ENCODE measurements at places on chromosomes 1 and 21. TPM values are rescaled to one million over a fixed set of nuclear protein-coding genes. Genes with fewer than 3 reads are reported as not detected.

BSND gene
- total RNA-seq = not detected

CA14 gene
- total RNA-seq = not detected

SARS1 gene
- total RNA-seq = 321 TPM

PLA2G5 gene
- total RNA-seq = 0.36 TPM

ANGPTL1 gene
- total RNA-seq = 6.6 TPM

GRCh38 chr1:29875557-29876028 lies 639.3 kb downstream of the PTPRU start:
- peak; percentile 6 for DNase-seq

DNA sequence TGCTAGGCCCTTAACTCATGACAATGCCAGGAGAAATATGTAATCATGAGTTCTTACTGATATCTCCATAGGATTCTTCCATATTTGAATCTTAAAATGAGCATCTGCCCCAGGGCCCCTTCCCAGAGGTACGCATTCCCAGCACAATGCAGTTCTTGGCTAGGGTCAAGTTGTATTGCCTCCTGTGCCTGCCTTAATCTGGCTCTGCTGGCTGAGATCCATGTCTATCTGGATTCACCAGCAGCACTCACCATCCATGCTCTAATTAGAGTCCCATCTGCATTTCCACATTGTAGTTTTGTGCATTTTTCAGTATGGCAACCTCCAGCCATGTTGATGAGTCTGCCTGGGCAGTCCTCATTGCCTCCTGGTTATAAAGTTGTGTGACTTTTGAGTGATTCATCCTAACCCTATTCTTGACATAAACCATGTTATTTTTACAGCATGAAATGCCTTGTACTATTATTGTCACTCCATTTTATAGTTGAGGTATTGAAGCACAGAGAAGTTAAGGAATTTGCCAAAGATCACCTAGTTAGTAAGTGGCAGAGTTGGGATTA lies 55.9 kb downstream of the CAMSAP2 start:
- no peak for DNase-seq

- DNase-seq = peak; percentile 78
Observed at GRCh38 chr1:183734543-183735036, 70.3 kb upstream of the RGL1 start.

DNA sequence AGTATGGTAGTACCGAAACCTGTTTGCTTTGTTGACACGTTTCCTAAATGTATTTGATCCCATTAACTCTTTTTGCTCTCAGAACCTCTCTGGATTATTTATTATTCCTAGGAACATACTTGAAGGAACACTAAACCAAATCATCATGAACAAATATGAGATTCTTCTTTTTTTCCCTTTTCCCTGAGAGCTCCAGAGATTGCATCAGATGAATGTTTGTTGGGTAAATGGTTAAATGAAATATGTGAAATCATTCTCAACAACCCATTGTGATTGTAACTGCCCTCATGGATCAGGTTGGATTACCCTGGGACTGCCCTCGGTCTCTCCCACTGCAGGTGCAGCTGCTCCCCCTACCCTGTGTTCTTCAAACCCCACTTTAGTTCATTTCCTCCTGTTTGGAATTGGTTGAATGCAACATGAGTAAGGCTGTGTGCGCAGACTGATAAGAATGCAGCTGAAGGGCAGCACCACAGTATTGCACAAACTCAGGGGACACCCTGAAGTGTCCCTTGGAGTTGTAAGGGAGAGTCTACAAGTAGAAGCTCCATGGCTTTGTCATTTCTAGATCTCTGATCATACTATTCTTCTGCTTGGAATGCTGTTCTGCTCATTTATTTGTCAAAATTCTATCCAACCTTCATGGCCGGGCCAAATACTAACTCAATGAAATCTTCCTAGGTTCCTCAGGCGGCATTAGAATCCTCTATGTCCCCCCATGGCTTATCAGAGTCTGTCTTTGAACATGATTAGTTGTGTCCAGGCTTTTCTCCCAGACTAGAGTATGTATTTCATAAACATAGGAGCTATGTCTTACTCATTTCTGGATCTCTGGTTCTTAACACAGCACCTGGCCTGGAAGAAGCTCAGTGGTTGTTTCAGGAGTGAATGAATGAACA lies 47.1 kb upstream of the NEK2 start:
- no peak for DNase-seq

DNA sequence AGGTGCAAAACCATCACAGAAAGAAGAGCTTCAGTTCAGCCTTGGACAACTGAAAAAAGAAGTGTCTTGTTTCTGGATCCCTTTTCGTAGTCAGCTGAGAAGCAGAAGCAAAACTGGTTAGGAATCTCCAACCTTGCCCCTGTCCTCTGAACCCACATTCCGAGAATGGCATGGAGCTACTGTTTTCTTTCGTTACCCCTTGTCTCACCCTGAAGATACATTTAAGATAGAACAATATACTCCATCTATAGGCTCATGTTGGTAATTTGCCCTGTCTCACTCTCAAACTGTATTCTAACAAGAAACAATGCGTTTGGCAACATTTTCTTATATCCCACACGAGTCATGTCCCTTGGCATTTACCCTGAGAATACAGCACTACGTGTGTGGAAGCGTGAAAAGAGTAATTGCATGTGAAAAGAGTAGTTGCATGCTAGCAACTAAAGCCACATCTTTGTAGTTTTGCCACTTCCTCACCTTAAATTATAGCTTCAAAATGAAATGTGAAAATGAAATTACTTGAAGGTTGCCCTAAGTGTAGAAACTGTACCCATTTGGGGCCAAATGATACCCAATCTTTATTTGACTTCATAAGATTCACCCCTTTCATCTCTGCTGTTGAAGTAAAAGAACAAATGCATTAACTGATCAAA lies 5.3 kb downstream of the SLAMF7 start:
- DNase-seq = no peak

- DNase-seq = peak; percentile 19
Observed at GRCh38 chr1:117613249-117613968, 7.6 kb downstream of the TENT5C start.

- no peak for DNase-seq
Observed at GRCh38 chr21:36613554-36613953, 85.4 kb upstream of the SIM2 start.

- no peak for DNase-seq
Observed at GRCh38 chr21:14857529-14857928, 207.3 kb downstream of the NRIP1 start.

DNA sequence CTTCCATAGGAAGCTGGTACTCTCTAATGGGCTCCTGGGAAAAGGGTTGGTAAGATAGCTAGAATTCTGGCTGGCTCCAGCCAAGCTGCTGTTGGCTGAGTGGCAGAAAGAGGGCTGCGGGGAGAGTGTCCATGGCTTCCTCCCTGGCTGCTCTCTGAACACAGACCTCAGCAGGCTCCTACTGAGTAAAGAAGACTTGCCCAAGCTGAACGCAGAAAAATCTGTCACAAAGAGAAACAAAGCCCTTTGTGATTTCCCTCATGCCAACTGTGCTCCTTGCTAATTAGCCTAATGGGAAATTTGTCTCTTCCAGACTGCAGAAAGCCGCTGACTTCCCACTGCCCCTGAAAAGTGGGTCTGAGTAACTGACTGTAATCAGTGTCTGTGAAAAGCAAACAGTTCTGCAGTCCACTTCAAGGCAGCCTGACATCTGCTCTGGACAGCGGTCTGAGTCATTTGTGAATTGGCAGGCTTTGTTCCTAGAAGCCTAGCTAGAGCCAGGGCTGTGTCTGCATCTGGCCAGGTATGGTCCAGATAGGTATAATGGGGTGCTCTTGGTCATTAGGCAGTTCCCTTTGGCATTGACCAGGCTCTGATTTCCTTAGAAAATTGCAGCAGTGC lies 282.8 kb downstream of the ZNF648 start:
- no peak for DNase-seq

- DNase-seq = no peak
Observed at GRCh38 chr1:216389774-216390173, 33.5 kb downstream of the USH2A start.

- DNase-seq = peak; percentile 57
Observed at GRCh38 chr1:8348777-8349472, 31.0 kb downstream of the SLC45A1 start.

GRCh38 chr1:169570172-169570574 lies 16.1 kb downstream of the F5 start:
- DNase-seq = no peak

- no peak for DNase-seq
Observed at GRCh38 chr1:31677401-31677800, 26.4 kb downstream of the COL16A1 start.

- DNase-seq = no peak
Observed at GRCh38 chr1:192601567-192601966, 26.0 kb downstream of the RGS1 start.

DNA sequence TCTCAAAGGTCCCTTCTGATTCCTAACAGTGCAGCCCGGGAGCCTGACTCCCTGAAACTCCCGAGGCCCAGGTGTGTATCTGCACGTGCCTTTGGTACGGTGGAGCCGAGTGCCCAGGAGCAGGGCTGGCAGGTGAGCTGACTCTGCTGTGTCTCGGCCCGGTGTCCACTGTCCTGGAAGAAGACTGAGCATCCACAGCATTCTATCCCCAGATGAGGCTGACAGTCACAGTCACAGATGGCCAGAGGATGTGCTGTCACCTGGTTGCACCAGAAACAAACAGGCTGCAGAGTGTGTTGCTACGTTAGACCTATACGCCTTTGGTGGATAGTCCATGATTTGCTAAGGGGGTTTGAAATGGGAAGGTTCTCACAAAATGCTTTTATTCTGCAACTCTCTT lies 9.8 kb downstream of the ETV3L start:
- no peak for DNase-seq

DNA sequence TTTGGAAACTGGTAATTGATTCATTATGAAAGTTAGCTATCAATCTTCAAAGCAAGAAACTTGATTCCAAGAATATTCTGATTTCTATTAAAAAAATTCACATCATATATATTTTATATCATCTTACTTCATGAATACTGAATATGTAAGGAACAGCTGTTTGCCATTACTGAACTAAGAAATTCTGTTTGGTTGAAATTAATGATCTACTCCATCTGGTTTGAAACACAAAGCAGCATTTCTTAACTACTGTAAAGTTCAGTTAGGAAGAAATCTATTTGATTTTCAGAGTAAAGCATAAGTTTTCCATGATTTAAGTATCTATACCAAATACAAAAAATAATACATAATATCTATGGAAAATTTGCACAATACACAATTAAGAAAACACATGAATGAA lies 66.0 kb upstream of the SCYL3 start:
- no peak for DNase-seq

DNA sequence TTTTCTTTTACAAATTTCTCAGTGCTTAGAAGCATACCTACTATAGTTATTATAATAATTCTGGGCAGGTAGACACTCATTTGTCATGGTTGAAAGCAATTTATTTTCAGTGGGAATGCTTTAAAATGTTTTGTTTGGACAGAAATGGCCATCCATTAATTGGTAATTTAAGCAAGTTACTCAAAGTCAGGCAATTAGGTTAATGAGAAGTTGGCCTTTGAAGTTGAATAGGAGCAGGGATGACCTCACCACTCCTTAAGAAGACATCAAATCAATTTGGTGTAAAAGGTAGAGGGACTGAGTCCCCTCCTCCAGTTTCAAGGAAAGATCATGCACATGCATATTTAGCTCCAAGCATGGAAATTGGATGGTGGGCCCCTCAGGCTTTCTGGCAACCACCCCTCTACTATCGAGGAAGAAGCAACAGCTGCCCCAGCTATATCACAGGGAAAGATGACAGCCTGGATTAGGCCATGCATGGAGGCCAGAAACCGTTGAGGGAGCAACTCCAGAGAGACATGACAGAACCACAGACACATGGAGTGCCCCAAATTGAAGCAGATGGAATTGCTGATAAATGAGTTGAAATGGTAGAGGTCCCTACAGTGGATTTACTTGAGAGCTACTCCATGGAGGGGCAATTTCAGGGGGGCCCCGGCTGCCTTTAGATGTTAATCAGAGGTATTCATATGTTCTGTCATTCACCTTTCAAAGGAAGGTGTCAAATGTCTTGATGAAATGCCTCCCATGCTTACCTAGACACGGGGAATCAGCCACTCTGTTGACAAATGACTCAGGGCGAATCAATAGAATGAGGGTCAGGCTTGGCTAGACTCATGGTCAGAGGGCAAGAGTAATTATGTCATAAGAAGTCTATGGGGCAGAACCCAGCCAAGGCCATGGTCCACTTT lies 26.7 kb downstream of the HLX start:
- DNase-seq = no peak

GRCh38 chr1:109381573-109381972 lies 16.1 kb downstream of the SORT1 start:
- DNase-seq = no peak

DNA sequence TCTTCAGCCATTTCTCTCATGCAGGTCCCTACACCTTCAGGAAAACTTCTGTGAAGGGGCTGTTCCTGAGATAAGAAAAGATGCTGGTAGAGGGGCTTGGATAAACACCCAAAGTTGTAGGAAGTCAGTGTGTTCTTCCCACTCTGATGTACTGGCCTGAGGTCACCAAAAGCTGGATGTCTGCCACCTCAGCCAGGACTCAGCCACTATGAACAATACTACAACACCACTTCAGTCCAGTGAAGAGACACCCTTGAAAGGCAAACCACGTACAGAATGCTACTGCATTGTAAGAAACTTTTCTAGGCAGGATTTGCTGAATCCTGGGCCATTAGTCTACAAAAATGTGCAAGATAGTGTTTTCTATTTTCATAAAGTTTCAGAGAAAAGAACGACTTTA lies 2.4 kb downstream of the PTPN14 start:
- no peak for DNase-seq

- DNase-seq = no peak
Observed at GRCh38 chr1:201595381-201595780, 56.5 kb downstream of the NAV1 start.

- DNase-seq = no peak
Observed at GRCh38 chr1:155008015-155008941, 5.7 kb downstream of the ZBTB7B start.

- no peak for DNase-seq
Observed at GRCh38 chr1:169371404-169371803, 3.4 kb downstream of the BLZF1 start.

DNA sequence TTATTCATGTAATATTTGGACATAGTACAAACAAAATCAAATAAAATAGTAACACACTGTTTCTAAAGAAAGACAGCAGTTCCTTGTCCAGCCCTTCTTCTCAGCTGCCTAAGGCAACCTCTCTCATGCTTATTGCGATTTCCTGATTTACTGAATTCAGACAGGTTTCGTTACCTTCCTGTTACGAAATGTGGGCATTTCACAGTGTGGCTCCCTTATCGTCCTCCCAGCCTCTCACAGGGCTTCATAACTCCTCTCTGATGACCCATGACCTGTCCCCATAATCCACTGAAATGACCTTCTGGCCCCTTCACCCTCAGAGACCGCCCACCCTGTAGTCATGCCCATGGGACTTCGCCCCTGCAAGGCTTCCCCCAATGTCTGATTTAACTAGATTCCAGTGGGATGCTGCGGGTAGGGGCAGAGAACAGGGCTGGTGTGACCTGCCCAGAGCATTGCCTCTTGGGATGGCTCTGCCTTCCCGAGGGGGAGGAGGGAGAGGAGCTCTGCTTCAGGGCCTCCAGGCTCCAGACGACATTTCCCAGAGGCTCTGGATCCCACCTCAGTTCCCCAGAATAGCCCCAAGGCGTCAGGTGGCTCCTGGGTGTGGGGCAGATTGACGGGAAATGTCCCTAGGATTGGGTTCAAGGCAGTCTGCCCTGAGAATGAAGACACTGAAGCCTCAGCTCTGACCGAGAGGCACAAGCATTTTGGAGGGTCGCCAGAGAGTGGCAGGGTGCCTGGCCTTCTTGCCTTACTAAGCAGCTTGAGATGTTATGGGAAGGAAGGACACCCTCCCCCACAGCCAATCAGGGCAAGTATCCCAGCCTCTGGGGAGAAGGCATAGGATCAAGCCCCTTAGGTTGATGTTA lies 20.6 kb downstream of the PADI2 start:
- peak; percentile 8 for DNase-seq

All from fibroblast of the aortic adventitia (primary cell).